ENCODE measurements at places on chromosomes 13 and 19.

GRCh38 chr13:47437406-47437805 is 540.6 kb upstream of the HTR2A start:
- DNase-seq: no peak

DNA sequence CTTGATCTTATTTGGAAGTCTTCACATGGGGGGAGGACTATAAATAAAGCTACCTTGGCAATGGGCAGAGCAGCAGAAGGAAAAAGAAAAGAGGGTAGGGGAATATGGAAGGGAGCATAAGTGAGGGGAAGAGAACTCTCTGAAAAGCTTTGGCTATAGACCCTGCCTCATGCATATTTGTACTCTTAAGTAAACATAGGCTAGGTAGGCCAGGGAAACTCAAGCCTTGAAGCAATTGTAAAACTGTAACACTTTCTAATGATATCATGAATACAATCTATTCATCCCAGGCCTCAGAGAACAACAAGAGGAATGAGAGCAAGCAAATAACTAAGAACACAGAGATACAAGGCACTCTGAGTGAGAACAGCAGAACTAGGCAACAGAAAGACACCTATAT is 20.4 kb downstream of the MYCBP2 start:
- no peak for DNase-seq

- no peak for DNase-seq
Observed at GRCh38 chr13:44365899-44366298, 7.7 kb upstream of the SERP2 start.

DNA sequence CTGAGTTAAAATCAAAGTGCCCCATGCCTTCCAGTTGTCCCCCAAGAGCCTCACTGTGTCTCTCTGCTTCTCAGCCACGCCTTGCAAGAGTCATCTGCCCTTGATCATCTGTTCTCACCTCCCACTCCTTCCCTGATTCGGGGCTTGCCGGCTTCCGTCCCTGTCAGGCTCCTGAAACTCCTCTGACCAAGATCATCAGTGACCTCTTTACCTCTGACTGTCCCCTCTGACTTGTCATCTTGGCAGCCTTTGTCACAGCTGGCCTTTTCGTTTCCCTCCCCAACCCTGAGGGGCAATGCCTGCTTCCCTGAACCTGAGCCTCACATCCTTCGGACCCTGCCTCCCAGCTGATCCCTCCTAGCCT is 66.3 kb downstream of the MAP4K1 start:
- no peak for DNase-seq

GRCh38 chr13:73704587-73704986 is 429.6 kb downstream of the KLF12 start:
- no peak for DNase-seq

DNA sequence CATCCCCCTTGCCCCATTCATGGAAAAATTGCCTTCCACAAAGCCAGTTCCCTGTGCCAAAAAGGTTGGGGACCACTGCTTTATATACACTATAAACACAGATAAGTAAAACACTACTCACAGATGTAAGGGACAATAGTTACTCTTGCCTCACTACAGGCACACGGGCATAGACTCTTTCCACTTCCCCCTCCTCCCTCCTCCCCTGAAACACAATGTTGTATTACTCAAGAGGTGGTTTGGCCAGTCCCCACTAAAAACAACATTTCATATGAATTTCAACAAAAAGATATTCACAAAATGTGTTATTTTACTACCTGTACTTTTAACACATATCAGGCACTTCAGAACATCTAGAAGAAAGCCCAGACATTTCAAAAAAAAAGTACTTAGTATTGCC is 45.1 kb downstream of the EPSTI1 start:
- no peak for DNase-seq

DNA sequence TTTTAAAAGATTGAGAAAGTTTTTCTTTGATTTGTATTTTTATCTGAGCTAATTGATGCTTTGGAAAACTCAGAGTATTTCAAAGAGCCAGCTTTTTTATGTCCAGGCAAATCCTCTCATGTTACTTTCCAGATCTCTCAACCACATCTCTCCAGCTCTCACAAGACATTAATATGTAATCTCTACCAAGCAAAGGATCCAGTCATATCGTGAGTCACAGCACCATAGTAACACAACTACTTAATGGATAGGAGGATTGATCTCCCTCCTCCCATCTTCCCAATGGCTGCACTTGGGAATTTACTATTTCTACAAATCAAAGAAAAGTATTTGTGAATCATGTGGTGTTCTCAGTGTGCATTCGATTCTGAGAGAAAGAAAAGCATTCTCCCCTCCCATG is 63.3 kb downstream of the POU4F1 start:
- DNase-seq: no peak

Data from activated naive CD4-positive, alpha-beta T cell (primary cell).